Fibroblast of lung (primary cell): ENCODE measurements at places on chromosomes 6 and 20.
A peak's percentile ranks its signal among the peaks of the same experiment; 100 is the strongest.

- no peak for DNase-seq
These were observed 211.9 kb downstream of the HAO1 start for GRCh38 chr20:7728338-7728737.

GRCh38 chr6:112482373-112482772 is 135.2 kb downstream of the RFPL4B start:
- DNase-seq: no peak

GRCh38 chr6:362924-363249 is 28.7 kb upstream of the IRF4 start:
- no peak for DNase-seq

GRCh38 chr6:10407674-10408054 is 7.2 kb downstream of the TFAP2A start:
- DNase-seq: no peak

DNA sequence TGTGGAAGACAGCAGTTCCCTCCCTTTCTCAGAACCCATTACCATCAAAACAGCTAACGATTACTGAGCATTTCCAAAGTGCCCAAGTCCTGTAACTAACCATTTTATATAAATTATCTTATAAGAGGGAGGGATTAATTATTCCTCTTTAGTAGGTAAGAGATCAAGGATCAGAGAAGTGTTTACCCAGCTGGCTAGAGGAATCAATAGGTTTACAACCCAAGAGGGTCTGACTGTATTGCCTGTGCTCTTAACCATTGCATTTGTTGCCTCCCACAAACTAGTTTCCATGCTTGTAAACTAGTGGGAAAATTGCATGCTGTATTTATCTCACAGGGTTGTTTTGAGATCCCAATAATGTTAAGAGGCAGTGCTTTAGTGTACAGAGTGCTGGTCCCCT is 3.7 kb upstream of the DBNDD2 start:
- DNase-seq: no peak

DNA sequence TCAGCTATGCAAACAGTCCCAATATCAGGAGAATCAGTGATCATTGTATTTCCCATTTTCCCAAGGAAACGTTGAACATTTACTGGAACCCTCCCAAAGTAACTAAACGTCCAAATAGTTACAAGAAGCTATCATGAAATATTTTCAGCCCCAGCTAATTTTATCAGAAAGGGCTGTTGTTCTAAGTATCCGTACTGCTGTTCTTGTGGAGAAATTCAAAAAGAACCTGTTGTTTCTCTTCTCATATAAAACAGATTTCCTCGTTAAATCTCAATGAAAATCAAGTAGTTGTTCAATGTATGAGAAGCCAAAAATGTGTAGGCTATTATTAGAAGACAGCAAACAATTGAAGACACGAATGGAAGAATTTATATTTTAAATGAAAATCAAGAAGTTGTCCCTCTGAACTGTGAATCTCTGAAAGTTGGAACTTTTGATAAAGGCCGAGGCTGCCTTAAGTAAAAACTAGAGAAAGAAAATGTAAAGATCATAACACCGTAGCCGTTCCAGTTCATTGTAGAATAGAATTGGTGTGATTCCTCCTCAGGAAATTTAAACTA is 107.7 kb downstream of the HFE start:
- DNase-seq: no peak

- no peak for DNase-seq
These were observed 24.8 kb downstream of the E2F3 start for GRCh38 chr6:20426177-20427082.

DNA sequence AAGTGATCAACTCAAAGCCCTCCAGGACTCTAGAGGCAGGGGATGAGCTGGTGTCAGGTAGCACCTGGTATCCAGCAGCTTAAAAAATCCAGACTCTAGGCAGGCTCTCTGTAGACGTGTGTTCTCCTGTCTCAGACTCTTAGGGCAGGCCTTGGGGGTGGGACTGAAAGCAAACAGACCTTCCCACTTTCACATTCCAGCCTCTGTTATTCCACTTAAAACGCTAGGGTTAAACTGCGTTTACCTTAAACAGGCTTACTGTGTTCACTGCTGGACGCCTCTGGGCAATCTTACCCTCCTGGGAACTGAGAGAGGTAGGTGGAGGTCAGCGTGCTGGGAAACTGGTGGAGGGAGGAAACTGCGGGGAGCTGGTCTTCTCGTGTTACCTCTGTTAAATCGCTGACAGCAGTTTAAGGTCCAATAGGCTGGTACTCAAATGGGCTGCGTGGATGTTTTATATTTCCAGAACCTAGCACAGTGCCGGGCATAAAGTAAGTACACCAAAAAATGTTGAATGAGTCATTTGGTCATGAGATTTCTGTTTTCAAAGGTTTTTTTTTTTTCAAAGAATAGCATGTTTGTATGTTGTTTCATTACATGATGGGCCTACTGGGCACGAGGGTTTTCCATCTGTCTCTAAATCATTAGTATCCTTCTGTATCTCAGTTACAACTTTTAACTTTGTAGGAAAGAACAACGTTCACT is at the start of gene GCNT2:
Gene GCNT2 (plus strand): TSS at position 248 of the 705 bp plus-strand sequence. CDS start 7,561 bp downstream, outside the sequence.
- DNase-seq: peak; percentile 46

- no peak for DNase-seq
These were observed 67.1 kb downstream of the GNAS-AS1 start for GRCh38 chr20:58783511-58784011.
